WERI-Rb-1 (cell line): ENCODE measurements at places on chromosomes 12 and 14.

GRCh38 chr12:2805143-2805520, 7.3 kb upstream of the ITFG2 start:
- DNase-seq, result no peak

GRCh38 chr12:92848740-92849139, 80.4 kb downstream of the EEA1 start:
- DNase-seq, result no peak

GRCh38 chr12:124883263-124884130, 19.8 kb upstream of the SCARB1 start:
- DNase-seq, result no peak

GRCh38 chr12:106022568-106023012, 116.2 kb downstream of the NUAK1 start:
- DNase-seq, result no peak
